Naive B cell (primary cell): ENCODE measurements at places on chromosomes 2 and 18.

DNA sequence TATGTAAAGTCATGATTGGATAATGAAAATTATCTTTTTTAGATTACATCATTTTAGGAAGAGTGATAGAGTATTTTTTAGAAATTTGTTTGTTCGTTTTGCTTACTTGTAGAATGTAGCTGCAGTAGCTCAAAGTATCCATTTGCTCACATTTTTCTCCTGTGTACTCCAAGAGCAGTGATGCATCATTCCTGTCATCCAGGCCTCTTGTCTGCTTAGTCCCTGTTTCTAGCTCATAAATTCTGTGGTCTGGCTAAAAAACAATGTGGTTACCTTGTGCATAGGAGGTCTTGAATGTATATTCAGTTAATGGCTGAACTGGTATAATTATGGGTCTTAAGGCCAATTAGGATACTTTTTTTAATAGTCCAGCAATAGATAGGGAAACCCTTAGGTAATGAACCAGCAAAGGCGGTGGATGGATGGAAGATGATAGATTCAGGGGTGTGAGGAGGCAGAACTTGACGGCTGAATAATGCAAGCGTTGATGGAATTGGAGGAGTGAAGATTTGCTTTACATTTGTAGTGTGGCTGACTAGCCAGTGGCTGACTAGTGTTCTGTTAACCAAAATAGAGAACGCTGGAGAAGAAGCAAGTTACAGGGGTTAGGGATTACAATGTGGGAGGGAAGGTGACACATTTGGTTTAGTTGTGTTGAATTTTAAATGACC, 145.0 kb downstream of the ZNF407 start:
- DNase-seq, result no peak

DNA sequence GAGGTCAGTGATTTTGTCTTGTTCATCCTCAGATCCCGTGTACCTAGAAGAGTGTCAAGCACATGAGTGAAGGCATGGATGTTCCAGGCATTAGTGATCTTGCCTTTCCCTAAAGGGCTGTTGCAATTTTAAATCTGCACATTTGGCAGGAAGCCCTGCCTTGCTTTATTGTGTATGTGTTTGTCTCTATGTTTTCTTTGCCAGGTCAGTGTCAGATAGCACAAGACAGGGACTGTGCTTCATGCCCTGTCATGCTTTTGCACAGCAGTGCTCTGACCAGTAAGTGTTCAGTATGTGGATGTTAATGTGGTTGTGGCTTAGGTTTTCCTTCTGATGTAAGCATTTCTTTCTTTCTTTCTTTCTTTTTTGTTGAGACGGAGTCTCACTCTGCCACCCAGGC, 131.5 kb downstream of the RGPD3 start:
- no peak for DNase-seq

GRCh38 chr2:23824777-23825212, 102.1 kb downstream of the ATAD2B start:
- peak; percentile 60 for DNase-seq

DNA sequence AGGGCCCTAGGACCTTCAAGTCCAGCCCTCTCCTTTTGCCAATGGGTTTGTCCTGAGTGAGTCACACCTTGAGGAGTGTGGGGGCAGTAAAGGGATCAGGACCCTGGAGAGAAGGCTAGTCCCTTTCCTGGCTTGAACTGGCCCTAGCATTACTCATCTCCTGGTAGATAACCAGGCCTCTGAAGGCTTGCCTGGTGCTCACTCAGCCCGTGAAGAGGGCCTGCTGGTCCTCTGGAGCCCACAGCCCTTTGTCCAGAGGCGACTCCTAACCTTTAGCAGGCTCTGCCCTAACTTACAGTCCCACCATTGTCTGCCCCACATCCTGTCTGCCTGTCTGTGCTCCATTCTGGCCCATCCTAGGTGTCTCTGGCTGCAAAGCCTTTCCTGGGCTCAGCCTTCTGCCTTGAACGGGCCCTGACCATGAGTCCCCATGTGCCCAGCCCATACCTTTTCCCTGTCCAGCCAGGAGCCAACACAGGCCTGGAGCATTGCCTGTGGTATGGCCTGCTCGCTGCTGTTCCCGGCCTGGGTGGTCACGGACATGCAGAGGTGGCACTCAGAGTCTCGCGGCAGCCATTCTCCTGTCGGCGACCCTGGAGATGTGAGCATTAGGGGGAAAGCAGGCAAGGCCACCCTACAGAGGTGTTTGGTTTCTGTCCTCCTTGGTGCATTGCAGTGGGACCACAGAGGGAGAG, 5.0 kb downstream of the SFTPB start:
- no peak for DNase-seq

- DNase-seq, result no peak
Measured at GRCh38 chr2:217657252-217657651, 345.5 kb downstream of the TNS1 start.

GRCh38 chr2:228115-228514, 35.7 kb downstream of the SH3YL1 start:
- DNase-seq, result no peak

DNA sequence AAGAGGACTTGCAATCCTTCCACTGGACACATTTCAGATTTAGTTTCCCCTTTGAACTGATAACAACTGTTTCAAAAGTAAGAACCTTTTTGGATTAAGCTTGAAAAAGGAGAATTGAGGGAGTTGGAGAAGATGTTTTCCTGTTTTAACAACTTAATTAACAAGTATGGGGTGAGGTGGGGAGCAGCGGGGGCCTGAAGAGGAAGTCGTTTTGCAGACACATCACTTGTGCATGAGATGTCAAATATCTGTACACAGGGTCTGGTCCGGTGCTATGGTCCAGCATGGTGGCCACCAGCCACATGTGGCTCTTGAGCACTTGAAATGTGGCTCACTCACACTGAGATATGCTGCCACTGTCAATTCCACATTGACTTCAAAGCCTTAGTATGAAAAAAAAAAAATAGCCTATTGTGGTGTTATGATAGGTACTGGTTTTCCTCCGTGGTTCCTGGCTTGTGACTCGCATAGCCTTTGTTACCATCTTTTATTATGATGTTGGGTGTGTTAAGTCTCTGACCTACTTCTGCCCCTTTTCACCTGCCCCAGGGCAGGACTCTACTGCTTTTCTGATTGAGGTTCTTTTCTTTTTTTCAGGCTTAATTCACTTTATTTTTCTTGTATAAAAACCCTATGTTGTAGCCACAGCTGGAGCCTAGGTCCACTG, 205.5 kb downstream of the BCL2 start:
- no peak for DNase-seq

- no peak for DNase-seq
Measured at GRCh38 chr2:152395103-152395502, 60.1 kb downstream of the FMNL2 start.

DNA sequence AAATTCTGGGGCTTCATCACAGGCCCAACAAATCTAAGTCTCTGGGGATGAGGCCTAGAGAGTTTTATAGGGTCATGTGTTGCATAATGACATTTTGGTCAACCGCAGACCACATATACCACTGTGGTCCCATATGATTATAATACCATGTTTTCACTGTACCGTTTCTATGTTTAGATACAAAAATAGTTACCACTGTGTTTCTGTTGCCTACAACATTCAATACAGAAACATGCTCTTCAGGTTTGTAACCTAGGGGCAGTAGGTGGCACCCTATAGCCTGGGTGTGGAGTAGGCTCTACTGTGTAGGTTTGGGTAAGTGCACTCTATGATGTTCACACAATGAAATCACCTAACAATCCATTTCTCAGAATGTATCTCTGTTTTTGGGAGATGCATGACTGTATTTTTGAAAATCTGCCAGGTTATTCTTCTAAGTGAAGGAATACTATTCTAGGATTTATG, 485.2 kb downstream of the PTPRM start:
- DNase-seq, result no peak

DNA sequence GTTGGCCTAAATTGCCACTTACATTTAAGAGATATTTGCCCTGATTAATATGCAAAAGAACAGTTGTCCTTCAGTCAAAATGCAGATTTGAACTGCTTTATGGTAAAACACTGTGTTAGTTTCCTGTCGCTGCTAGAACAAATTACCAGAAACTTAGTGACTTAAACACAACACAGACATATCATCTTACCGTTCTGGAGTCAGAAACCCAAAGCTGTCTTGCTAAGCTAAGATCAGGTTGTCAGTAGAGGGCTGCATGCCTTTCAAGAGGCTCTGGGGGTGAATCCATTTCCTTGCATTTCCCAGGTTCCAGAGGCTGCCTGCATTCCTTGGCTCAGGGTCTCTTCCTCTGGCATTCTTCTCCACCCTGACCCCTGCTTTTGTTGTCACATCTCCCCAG, 149.5 kb downstream of the FAM161A start:
- DNase-seq, result no peak

- DNase-seq, result no peak
Measured at GRCh38 chr2:228378696-228379425, 197.4 kb upstream of the SPHKAP start.

DNA sequence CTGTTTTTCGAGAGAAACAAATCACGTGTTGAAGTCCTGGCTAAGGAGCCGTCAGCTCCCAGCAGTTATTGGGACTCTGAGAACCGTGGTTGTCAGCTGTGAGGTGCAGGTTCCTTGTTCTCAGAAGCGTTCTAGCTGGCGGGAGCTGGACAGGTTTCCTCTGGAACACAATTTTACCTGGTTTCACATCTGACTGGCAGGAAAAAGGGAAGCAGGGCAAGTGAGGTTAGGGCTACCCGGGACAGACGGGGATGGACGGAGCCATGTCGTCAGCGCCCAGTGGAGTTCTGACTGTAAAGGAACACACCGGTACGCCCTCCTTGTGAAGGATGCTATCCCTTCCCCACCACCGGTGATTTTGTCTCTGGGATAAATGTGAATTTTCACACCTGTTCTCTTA, 26.1 kb downstream of the ITGB1BP1 start:
- no peak for DNase-seq

- DNase-seq, result no peak
Measured at GRCh38 chr2:174191342-174192074, 56.8 kb downstream of the OLA1 start.

GRCh38 chr2:34229998-34230397, 630.9 kb upstream of the FAM98A start:
- DNase-seq, result no peak

GRCh38 chr2:135636982-135637381, 104.7 kb upstream of the UBXN4 start:
- DNase-seq, result no peak

- DNase-seq, result no peak
Measured at GRCh38 chr2:214069254-214069653, 341.6 kb upstream of the VWC2L start.

- no peak for DNase-seq
Measured at GRCh38 chr2:105790461-105791149, 45.9 kb downstream of the NCK2 start.

DNA sequence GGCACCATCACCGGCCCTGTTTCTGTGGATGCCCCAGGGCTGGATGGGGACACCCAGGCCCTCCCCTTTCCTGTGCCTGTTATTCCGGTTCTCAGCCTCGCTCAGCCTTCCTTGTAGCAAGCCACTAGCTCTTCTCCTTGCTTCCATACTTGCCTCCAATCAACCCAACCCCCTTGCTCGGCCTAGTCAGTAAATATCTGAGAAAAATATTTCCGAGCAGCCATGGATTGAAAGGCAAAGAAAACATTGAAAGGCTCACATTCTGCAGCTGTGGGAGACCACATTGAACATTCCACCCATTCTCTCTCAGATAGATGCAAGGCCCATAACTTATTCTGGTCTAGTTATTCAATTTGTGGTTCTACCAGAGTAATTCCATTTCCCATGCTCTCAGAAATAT, 114.9 kb downstream of the SPP2 start:
- DNase-seq, result no peak

DNA sequence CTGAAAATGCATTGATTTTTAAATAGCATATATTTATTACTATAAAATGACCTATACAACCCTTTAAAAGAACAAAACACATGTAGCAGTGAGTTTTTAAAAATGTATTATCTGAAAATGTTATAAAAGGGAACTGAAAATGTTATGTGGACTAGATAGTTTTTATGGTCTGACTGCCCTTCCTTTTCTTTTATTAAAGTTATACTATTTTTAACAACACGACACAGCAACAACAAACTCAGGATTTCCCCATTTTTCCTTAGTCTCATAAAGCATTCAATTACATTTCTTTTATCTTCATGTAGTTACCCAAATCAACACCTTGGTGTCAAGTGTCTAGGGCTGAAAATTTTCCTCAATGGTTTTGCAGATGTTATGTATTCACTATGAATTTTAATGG, 132.8 kb upstream of the TMEFF2 start:
- no peak for DNase-seq

- peak; percentile 60 for DNase-seq
Measured at GRCh38 chr18:13823707-13824395, at the start of gene MC5R. Gene MC5R (plus strand): TSS chr18:13824149. CDS start chr18:13825766, 1,617 bp downstream.

GRCh38 chr2:216776066-216776850, 80.9 kb upstream of the IGFBP5 start:
- DNase-seq, result no peak
